ENCODE measurements at places on chromosomes 4 and X.

GRCh38 chr4:120902925-120903324, 19.6 kb downstream of the PRDM5 start:
- DNase-seq: no peak

DNA sequence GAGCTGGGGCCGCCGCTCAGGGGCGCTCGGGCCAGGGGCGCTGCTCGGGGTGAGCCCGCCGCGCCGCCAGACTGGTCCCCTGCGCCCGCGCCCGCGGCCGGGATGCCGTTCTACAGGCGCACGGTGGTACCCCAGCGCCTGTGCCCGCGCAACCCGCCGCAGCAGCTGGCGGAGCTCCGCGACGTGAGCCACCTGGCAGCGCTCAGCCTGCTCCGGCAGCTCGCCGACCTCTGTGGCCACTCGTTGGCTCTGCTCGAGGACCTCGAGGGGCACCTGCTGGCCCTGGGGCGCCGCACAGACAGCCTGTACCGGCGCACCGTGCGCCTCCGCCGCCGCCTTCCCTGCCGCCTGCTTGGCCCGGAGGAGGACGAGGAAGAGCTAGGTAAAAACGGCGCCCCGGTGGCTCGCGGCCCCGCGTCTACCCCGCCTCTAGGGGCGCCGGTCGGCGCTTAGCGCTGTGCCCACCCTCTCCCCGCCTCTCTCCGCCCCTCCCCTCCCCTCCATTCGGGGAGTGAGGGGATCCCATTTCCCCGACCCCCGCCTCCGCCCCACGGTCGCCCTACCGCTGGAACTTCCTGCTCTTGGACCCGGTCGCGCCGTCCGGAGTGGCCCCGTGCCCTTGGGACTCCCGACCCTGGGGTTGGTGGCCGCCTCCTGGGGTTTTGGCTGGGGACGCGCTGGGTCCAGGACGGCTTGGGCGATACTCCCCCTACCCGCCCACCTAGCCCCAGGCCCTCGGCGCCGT, 513 bp downstream of the NHSL2 start:
- DNase-seq: peak; percentile 46

- peak; percentile 81 for DNase-seq
Observed at GRCh38 chrX:107450823-107451509, 1.5 kb downstream of the FRMPD3 start.

- no peak for DNase-seq
Observed at GRCh38 chr4:156113138-156113765, 159.6 kb upstream of the CTSO start.

DNA sequence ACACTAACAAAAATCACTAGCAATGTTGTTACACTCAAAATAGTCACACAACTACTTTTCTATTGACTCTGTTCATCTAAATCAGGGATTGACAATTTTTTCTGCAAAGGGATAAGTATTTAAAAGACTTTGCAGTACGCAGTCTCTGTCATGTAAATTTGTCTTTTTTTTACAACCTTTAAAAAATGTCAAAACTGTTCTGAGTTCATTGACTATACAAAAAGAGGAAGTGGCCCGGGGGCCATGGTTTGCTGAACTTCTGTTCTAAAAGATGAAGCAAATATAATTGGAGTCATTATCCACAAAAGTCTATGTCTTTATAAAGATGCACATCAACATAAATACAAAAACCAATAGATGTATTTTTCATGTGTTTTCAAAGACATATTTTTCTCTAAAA, 1310.3 kb downstream of the RPA4 start:
- DNase-seq: no peak

- DNase-seq: peak; percentile 4
Observed at GRCh38 chrX:115895678-115896329, 274.7 kb upstream of the AGTR2 start.

DNA sequence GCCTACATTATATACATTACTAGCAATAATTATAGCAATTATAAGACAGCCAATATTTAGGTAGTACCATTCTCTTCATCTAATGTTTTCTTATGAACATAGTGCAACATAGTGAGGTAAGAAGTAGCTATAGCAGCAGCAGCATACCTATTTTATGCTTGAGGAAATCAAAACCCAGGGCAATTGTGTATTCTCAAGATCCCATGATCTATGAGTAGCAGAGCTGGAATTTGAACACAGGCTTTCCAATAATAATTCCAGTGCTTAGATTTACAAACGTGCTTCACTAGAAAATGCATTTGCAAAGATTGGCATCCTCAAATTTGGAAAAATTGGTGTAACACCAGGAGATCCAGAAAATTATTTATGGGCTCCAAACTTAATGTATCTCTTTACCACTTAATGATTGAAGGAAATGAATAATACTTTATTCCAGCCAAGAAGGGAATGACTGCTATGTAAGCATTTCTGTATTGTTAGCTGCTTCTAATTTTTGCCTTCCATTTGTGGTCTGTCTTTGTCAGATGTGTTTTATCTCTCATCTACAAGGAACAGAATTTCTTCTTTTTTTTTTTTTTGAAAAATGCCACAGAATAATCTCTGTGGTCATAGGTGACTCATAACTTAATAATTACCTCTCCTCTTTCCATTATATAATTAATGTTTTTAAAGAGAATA, 451.1 kb downstream of the ARAP2 start:
- DNase-seq: no peak

- no peak for DNase-seq
Observed at GRCh38 chr4:158837527-158838141, 68.8 kb downstream of the FNIP2 start.

Data from HEK293T (cell line).